Stimulated activated CD4-positive, alpha-beta T cell treated with anti-CD3 and anti-CD28 coated beads, Interleukin-4, amount 100 ng/mL, for 1 hour (primary cell): ENCODE measurements at places on chromosomes 6 and 20.

- no peak for DNase-seq
Measured at GRCh38 chr20:16491294-16491905, 81.8 kb downstream of the KIF16B start.

DNA sequence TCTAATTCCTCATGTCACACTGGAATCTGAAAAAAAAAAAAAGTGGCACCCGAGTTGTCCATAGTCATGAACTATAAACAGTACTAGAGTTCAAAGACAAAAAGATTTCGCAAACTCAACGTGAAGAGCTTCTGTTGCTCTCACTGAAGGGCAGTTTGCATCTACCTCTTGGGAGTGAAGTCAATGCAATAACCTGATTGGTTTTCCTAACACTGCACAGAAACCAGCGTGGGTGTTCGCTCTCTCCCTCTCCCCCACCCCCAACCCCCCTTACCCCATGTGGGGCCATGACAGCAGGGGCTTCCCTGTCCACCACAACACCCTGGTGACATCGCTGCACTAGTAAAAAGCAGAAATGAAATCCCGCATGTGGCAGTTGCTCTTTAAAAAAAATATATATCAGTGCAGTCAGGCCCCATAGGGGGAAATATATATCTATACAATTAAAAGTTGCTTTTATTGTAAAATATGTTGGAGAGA is 66.9 kb downstream of the GMPR start:
- DNase-seq, result no peak

GRCh38 chr6:117992856-117993255 is 85.8 kb downstream of the SLC35F1 start:
- no peak for DNase-seq

DNA sequence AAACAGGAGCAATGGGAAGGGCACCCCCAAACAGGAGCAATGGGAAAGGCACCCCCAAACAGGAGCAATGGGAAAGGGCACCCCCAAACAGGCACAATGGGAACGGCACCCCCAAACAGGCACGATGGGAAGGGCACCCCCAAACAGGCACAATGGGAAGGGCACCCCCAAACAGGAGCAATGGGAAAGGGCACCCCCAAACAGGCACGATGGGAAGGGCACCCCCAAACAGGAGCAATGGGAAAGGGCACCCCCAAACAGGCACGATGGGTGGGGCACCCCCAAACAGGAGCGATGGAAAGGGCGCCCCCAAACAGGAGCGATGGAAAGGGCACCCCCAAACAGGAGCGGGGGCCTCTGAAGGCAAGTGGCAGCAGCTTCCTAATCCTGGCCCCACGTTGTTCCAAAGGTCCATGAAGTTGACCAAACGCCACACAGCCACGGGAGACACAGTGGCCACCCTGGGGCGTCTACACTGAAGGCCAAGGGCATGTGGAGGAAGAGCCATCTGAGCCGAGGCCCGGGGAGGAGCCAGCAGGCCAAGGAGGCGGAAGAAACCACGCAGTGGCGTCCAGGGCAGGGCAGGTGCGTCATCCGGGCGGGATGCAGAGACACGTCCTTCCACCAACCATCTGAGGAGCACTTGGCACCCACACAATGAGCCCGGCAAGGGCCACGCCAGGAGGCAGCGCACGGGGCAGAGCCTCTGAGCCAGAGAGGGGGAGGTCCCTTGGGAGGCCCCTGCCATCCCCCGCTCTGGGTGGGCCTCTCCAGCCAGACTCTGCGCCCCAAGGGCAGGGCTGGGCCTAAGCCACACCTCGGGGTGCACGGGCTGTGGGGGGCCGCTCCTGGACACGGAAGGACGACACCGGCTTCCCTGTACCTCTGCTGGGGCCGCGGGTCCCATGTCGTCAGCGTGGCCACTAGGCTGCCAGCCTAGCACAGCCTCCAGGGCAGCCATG is 21.5 kb upstream of the NTSR1 start:
- DNase-seq, result no peak

GRCh38 chr6:42260972-42261371 is 43.3 kb upstream of the MRPS10 start:
- DNase-seq, result peak; percentile 58

- no peak for DNase-seq
Measured at GRCh38 chr6:14123386-14124111, 6.0 kb downstream of the CD83 start.

GRCh38 chr6:37171201-37171969 is 1.4 kb downstream of the PIM1 start:
- peak; percentile 43 for DNase-seq

DNA sequence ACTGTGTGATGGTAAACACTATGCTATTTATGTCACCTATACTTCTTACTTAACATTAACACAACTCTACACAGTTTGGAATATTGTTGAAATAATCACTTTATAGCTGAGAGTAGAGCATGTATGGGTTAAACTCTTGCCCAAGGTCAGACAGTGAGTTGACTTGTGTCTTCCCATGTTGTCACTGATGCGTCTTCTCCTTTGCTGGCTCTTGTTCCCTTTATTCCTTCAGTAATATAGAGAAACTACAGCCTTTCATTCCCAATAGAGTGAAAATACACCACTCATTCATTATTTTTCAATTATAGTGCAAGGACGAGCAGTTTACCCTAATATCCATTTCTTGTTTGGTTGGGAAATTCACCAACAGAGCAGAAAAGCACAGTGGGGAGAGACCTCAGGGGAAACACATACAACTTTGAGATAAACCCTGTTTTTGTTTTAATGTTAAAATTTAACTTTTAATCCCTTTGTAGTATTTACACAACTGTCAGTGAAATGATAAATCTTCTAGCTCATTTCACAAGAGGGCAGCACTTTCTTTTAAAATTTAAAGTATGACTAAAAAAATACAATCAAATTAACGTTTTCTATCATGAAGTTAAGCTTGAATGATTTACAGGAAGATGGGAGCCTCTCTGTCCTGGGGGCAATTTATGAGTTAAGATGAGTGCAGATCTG is 363.0 kb downstream of the UTRN start:
- no peak for DNase-seq
